ENCODE measurements at places on chromosomes 2 and 18.

- DNase-seq = no peak
Measured at GRCh38 chr18:6639305-6639704, 90.2 kb upstream of the ARHGAP28 start.

- DNase-seq = no peak
Measured at GRCh38 chr18:24818441-24818840, 358.0 kb downstream of the HRH4 start.

DNA sequence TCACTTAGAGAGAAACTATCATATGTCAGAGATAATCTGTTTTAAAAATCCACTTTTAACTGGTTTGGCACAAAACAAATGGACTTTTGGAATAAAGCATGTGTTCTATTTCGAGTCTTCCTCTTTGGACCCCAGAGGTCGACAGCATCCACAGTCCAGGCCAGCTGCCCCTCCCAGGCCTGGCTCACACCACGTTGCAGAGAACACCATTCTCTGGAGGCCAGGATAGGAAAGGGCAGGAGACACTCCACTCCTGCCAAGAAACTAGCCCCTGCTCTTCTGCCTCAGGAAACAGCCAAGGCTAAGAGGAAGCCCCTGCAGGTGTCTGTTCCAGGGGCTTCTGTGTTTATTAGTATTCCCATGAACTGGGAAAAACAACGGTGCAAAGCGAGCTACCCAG, 456.6 kb upstream of the ID2 start:
- no peak for DNase-seq

DNA sequence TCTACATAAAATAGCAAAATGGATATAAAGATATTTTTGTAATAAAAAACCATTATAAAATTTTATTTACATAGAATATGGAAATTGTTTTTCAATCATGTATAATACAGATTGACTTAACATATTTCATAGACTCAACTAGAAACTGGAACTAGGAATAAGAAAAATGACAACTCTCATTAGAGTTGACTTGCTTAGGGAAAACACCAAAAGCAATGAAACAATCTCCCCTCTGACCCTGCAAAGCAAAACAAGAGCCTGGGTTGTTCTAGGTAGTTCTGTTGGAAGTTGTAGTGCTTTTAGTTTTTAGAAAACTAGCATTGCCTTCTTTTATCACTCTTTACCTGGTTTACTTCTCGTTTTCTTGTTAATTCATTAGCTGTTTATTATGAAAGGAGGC, 32.2 kb upstream of the MTIF2 start:
- DNase-seq = no peak

DNA sequence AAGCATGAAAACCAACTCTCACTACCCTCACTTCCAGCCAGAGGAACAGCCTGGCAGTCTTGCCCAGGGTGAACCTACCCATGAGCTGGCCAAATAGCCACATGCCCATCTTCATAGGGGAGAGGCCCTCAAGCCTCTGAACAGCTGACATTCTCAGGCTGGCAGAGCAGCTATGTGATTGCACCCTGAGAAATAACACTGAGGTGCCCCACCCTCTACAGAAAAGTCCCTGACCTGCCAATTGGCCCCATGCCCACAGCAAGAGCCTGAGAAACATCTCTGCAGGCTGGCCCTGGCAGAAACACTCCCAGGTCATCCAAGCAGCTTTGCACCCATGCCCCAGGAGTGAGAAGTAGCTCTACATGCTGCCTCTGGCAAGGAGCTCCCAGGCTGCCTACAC, 127.4 kb upstream of the OTX1 start:
- DNase-seq = no peak

DNA sequence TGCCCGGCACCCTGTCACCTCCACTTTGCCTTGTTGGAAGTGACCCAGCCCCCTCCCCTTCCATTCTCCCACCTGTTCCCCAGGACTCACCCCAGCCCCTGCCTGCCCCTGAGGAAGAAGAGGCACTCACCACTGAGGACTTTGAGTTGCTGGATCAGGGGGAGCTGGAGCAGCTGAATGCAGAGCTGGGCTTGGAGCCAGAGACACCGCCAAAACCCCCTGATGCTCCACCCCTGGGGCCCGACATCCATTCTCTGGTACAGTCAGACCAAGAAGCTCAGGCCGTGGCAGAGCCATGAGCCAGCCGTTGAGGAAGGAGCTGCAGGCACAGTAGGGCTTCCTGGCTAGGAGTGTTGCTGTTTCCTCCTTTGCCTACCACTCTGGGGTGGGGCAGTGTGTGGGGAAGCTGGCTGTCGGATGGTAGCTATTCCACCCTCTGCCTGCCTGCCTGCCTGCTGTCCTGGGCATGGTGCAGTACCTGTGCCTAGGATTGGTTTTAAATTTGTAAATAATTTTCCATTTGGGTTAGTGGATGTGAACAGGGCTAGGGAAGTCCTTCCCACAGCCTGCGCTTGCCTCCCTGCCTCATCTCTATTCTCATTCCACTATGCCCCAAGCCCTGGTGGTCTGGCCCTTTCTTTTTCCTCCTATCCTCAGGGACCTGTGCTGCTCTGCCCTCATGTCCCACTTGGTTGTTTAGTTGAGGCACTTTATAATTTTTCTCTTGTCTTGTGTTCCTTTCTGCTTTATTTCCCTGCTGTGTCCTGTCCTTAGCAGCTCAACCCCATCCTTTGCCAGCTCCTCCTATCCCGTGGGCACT, 4.5 kb downstream of the RETREG2 start:
- no peak for DNase-seq

DNA sequence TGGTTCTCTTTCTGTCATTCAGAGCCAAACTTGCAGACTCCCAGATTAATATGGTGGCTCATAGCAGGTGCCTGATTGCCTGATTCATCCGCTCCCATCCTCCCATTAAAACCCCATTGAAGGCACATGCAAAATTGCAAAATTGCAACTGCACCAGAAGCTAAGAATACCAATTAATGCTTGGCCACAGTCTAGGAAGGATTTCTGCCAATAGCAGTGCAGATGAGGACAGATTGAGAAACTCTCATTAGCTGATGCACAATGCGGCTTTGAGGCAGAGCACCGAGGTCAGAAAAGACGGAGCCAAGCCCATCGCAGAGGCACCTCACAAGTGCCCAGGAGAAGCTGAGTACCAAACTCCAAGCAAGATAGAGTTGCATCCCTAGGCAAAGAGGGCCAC, 172.8 kb downstream of the ARL4C start:
- DNase-seq = no peak

DNA sequence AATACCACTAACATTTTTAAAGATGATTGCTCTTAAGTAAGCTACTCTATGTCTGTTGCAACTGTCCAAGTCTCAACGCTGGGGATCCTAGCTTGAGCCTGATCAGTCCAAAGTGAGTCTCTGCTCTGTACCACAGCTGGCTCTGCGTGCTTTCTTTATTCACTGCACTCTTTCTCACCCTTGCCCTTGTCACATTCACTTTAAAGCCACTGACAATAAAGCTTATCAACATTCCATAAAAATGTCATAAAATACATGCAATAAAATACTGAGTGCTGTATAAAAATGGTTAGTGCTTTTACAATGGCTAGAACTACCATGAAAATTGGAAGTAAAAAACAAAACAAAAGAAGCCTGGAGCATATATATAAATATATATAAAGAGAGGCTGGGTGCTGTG, 45.5 kb upstream of the LRRTM4 start:
- DNase-seq = no peak

- no peak for DNase-seq
Measured at GRCh38 chr2:38274286-38275276, 102.5 kb downstream of the ATL2 start.

DNA sequence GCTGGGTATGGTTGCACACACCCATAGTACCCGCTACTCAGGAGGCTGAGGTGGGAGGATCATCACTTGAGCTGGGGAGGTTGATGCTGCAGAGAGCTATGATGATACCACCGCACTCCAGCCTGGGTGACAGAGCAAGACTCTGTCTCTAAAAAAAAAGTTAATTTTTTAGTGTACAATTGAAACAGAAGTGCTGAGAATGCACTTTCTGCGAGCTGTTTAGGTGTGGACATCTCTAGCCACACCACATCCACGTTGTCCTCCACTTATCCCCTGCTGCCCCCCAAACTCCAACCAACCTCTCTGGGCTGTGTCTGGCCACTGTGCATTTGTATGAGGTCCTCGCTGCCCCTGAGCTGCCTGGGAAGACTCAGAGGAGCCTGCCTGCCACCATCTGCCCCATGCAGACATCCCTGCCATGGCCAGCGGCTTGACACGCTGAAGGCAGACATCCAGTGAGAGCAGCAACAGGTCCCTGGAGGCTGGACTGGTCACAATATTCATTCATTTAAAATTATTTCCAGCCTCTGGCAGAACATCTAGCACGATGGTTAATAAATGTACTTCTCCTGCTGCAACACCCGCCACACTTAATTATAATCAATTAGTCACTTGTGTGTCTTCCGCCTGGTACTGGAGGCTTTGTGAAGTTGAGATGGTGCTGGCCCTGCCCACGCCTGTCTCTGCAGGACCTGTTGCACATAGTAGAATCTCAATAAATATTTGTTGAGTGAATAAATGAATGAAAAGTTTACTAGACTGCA, 3.7 kb upstream of the AFF3 start:
- no peak for DNase-seq

GRCh38 chr18:45024357-45025088, 343.8 kb downstream of the SETBP1 start:
- no peak for DNase-seq

- no peak for DNase-seq
Measured at GRCh38 chr18:52367953-52368742, 28.2 kb downstream of the DCC start.

DNA sequence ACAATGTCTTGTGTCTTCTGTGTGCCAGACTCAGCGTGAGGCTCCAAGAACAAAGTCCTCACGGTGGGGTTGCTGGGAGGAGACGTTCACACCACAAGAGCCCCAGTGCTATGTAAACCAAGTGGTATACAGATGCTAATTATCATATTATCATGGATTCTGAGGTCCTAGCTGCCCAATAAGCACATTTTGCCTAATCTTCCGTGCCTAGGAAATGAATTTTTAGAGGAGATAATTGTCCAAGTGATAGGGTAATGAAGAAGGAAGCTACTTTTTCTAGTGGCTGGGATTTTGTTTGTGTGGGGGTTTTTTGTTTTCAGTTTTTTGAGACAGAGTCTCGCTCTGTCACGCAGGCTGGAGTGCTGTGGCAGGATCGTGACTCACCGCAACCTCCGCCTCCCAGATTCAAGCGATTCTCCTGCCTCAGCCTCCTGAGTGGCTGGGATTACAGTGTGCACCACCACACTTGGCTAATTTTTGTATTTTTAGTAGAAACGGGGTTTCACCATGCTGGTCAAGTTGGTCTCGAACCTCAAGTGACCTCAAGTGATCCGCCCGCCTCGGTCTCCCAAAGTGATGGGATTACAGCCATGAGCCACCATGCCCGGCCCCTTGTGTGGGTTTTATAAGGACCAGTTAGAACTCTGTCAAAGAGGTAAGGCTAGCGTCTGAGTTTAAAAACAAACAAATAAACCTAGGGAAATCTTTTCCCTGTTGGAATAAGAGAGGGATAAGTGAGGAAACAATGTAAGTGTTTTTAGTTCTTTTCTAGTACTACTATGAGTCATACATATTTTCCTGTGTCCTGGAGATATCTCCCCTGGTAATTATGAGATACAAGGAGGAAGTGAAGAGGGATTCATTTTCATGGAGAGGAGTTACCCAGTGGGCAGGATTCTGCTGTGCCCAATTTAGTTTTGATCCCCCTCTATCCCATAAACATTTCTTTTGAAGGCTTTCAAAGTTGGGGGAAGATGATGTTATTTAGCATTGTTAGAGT, 9.5 kb upstream of the SMAD7 start:
- no peak for DNase-seq

GRCh38 chr2:154130821-154131220, 259.1 kb downstream of the GALNT13 start:
- DNase-seq = no peak

DNA sequence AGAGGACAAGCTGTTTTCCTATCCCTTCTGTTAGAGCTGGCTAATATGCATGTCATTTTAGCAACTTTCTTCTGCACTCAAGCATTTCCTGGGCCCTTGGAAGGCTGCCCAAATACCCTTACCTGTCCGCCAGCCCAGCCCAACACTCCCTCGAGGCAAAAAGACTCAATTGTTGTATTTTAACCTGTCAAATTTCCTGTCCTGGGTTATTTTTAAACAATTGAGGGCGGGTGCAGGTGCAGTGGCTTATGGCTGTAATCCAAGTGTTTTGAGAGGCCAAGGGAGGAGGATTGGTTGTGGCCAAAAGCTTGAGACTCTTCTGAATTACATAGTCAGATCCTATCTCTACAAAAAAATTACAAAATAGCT, 125.0 kb upstream of the ARHGAP28 start:
- no peak for DNase-seq

GRCh38 chr2:189685540-189686229, 11.2 kb downstream of the ANKAR start:
- no peak for DNase-seq

DNA sequence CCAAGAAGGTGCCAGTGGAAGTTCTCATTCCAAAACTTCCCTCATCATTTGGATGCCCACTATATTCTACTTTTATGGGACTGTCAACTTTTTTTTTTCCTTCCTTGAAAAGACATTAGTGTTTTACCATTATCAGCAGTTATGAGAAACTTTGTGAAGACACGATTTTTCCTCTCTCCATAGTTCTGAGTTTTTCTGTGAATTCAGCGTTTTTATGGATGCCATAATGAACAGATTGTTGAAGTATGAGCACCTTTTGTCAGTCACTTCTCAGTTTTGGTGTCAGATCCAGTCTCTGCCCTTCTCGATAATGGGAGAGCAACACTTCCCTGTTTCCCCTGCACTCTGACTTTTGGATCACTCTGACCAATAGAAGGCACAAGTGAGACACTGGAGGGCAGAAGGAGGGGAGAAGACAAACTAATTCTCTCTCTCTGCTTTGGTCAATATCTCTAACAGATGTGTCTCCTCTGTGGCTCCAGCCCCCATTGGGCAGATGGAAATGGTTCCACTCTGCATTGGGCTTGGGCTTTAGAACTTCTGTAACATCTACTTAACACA, 53.5 kb upstream of the FN1 start:
- no peak for DNase-seq

GRCh38 chr2:232634206-232635150, 1.1 kb downstream of the EFHD1 start:
- no peak for DNase-seq

- no peak for DNase-seq
Measured at GRCh38 chr18:50410008-50410407, 35.2 kb downstream of the SKA1 start.

DNA sequence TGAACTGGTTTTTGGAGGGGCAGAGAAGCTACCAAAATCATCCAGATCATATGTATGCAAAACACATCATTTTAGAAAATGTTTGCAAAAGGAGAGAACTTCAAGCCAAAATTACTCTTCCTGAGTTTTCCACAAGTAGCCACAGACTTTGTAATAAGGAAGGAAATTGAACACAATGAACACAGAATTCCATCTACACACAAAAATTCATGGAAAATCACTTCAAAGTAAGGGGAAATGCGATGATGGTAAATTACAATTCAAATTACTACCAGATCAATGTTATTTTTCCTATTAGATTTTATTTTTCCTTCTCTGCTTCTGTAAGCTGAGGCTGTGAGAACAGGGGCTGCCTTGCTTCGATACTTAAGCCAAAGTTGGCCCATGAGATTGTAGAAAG, 172.1 kb upstream of the ARL4C start:
- no peak for DNase-seq
